M059J (cell line): ENCODE measurements at places on chromosomes 5 and 9.
A peak's percentile ranks its signal among the peaks of the same experiment; 100 is the strongest.

GRCh38 chr5:136174021-136174659 lies 18.8 kb downstream of the SMIM32 start:
- DNase-seq: peak; percentile 51

DNA sequence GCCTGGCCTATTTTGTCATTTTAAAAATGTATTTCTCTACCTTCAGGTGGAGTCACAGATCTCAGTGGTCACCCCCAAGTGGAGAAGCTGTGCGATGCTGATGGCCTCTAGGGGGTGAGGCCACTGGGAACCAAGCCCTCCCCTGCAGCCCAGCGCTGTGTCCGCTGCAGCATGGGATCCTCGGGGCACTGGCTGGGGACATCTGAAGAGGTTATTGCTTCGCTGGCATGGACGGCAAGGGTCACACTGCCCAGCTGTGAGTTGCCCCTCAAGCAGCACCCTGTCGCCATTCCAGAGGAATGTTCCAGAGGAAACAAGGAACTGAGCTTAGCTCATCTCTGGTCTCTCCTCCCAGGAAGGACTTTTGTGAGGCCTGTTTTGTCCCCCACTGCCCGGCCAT lies 119.6 kb upstream of the S1PR3 start:
- no peak for DNase-seq

DNA sequence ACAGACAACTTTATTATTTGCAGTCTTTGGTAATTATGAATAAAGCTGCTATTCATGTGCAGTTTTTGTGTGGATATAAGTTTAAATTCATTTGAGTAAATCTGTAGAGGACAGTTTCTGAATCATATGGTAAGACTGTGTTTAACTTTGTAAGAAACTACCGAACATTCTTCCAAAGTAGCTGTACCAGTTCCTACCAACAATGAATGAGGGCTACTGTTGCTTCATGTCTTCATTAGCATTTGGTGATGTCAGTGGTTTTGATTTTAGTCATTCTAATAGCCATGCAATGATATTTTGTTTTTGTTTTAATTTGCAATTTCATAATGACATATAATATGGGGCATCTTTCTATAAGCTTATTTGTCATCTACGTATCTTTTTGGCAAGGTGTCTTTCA lies 501.3 kb upstream of the RORB start:
- DNase-seq: no peak

- no peak for DNase-seq
Observed at GRCh38 chr5:59103303-59103702, 520.4 kb downstream of the RAB3C start.

- DNase-seq: no peak
Observed at GRCh38 chr5:75325242-75325641, 11.8 kb upstream of the HMGCR start.

GRCh38 chr5:141787376-141787775 lies 90.8 kb downstream of the PCDH1 start:
- no peak for DNase-seq

- DNase-seq: no peak
Observed at GRCh38 chr5:26003966-26004365, 1034.4 kb downstream of the CDH9 start.

DNA sequence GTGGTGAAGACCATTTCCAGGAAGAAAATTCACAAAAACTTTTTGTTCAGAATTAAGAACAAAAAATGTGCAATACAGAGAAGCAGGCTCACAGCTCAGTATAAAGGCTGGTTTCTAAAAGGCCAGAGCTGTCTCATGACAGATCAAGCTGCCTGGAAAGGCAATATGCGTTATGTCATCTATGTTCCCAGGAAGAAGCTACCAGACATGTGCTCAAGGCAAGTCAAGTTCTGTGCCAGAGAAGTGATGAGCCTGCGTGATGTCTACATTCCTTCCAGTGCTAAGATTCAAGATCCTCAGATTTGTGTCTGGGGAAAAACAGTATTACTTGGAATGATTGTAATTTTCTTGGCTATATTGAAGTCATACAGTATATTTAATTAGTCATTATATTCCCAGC lies 104.3 kb downstream of the PDE4D start:
- DNase-seq: no peak

DNA sequence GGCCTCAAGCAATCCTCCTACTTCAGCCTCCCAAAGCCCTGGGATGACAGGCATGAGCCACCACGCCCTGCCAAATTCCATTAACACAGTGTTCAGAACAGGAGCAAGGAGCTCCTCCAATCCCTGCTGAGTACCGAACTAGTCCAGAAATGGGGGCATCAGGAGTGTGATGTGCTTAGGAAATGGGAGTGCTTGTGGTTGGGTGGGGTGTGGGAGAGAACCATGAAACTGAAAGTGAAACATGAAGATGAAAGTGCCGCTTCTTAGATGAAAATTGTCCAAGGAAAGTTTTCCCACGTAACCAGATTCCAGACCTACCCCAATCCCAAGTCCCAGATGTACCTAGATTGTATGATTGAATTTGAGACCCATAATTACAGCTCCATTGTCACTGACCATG lies 16.7 kb upstream of the ZNF131 start:
- no peak for DNase-seq

GRCh38 chr5:178206166-178207101 lies 2.1 kb downstream of the HNRNPAB start:
- no peak for DNase-seq

DNA sequence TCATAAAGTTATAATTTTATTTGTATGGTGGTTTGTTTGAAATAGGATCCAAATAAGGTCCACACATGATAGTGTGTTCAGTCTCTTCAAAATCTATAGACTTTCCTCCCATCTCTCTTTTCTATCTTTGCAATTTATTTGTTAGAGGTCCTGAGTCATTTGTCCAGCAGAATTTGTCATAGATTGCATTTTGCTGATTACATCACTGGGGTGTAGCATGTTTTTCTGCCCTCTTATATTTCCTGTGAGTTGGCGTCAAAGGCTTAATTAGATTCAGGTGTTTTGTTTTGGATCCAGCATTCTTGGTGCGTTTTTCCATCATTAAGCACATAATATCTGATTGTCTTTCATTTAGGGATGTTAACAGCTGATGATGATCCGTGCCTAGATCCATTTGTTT lies 15.0 kb downstream of the CYFIP2 start:
- no peak for DNase-seq

GRCh38 chr5:158780656-158781237 lies 319.0 kb downstream of the EBF1 start:
- no peak for DNase-seq

DNA sequence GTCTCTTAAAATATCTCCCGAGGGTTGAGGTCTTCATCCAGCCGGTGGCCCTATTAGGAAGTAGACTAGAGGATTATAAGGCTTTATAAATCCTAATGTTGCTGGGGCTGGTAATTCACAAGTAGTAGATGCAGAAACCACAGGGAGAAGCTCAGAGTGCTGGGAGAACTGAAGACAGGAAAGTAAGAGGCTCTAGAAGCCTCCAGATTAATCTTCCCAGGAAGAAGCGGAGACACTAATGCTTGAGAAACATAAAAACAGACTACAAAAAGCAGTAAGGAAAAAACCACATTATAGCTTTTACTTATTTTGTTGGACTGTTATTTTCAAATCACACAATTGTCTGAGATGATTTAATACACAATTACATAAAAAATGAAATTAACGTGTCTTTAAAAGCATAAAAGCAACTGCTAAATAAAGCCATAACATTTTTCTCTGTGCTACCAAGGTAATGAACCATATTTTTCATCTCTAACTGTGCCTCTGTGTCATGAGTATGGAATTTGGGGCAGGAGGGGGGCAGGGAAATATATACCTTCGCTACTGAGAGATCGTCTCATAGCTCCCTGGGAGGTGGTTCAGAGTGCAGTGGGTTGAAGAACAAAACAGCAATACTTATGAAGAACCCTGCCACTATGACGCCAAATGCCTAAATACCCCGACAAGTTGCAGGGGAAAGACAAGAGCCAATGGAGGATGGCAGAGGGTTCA lies 806.2 kb upstream of the WWC1 start:
- DNase-seq: peak; percentile 53
